ENCODE measurements at places on chromosomes 7 and 10. TPM values are rescaled to one million over a fixed set of nuclear protein-coding genes. Genes with fewer than 3 reads are reported as not detected.
A peak's percentile ranks its signal among the peaks of the same experiment; 100 is the strongest.

The STAM gene
- total RNA-seq, result 47.3 TPM

The PDZD7 gene
- total RNA-seq, result 1.5 TPM

The MMP21 gene
- total RNA-seq, result 0.13 TPM

DNA sequence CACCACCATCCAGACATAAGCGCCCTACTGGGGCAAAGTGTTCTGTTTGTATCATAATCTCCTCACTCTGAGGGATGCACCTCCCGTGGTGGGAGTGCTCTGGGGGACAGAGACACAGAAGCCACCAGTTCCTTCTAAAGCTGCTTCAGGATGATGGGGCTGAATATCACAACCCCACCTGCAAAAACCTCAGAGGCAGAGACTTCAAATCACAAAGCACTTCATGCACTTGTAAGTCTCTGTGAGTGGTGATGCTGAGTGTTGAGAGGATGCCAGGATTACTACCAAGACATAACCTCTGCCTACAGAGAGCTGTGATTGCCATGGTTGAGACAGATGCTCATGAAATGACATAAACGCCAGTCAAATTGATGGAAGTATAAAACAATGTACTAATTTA is 255.5 kb downstream of the CALN1 start:
- no peak for DNase-seq

DNA sequence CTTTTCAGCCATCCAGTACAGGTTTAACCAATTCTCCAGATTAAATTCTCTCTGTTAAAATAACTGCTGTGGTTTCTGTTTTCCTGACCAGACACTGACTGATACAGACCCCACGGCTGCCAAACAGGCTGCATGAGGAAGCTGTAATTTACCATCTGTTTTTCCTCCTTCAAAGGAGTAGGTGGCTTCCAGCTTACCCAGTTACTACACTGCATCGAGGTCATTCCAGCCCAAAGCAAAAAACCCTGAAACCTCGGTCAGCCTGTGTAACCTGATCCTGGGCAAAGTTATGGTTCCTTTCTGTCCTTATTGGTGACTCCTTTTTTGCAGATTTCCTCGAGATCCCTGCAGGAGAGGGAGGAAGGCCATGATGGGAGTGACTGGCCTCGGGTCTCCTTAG is 27.9 kb upstream of the LOXL4 start:
- DNase-seq, result no peak

DNA sequence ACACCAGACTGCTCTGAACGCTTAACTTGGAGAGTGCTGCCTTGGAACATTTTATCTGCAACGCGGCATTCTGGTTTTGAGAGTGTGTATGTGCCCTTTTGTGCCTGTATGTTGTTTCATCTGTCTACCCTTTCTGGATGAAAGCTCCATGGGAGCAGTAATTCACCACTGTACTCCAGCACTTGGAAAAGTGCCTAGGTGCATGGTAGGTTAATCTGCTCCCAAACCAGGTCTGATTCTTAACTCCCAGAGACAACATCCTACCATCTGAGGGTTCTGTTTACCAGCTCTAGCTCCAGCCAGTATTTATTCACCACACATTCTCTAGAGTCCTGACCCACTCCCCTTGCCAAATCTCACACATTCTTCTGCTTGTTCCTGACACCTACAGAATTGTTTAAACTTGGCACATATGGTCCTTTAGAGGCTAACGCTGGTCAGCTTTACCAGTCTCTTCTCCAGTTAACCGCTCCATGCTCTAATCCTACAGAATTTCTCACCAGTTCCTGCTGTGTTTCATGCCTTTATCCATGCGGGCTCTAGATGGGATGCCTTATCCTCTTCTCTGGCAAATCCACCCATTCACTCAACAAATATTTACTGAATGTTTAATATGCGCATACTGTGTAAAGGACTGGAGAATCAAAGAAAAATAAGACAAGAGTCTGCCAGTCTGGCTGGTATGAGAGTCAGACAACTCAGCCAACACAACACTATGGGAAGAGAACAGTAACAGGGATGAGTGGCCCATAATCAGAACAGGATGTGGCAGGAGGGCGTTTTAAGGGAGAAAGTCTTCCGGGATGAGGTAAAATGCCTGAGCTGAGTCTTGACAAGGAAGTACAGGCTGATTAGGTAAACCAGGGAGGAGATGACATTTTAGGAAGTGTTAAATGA is 46.3 kb downstream of the MTPN start:
- no peak for DNase-seq

GRCh38 chr7:29161231-29161630 is 14.9 kb upstream of the CPVL start:
- DNase-seq, result no peak

The ARHGEF5 gene
- 25.4 TPM for total RNA-seq

DNA sequence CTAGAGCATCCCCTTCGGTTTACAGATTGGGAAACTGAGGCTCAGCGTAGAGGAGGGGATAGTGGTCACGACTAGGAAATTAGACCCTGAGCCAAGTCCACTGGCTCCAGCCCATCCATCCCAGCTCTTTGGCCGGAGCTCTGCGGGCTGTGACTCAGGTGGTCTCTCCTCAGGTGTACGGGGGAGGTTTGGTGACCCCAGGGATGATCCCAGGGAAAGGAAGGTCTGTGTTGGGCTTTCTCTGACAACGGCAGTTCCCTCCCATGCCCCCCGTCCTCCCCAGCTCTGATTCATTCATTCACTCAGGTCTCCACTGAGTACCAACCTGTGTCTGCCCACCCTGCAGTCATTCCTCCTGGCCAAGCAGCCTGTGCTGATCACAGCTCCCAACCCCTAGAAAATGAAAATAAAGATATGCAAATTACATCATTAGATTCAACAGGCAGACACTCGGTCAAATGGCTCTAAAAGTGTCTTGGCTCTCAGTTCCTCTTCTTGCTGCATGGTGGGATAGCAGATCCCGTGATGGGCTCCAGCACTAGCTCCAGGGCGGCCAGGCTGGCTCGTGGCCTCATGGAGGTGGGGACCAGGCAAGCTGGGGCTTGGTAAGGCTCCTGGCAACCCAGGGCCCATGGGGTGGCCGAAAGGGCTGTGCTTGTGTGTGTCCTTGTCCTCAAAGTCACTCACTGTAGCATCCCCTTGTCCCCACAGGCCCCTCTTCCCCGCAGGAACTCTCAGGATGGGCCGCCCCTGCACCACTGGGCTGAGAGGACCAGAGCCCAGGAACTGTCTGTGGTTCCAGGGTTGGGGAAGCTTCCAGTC is 37.8 kb downstream of the CLRN3 start:
- peak; percentile 77 for DNase-seq

The TSPAN33 gene
- total RNA-seq, result 1.2 TPM

DNA sequence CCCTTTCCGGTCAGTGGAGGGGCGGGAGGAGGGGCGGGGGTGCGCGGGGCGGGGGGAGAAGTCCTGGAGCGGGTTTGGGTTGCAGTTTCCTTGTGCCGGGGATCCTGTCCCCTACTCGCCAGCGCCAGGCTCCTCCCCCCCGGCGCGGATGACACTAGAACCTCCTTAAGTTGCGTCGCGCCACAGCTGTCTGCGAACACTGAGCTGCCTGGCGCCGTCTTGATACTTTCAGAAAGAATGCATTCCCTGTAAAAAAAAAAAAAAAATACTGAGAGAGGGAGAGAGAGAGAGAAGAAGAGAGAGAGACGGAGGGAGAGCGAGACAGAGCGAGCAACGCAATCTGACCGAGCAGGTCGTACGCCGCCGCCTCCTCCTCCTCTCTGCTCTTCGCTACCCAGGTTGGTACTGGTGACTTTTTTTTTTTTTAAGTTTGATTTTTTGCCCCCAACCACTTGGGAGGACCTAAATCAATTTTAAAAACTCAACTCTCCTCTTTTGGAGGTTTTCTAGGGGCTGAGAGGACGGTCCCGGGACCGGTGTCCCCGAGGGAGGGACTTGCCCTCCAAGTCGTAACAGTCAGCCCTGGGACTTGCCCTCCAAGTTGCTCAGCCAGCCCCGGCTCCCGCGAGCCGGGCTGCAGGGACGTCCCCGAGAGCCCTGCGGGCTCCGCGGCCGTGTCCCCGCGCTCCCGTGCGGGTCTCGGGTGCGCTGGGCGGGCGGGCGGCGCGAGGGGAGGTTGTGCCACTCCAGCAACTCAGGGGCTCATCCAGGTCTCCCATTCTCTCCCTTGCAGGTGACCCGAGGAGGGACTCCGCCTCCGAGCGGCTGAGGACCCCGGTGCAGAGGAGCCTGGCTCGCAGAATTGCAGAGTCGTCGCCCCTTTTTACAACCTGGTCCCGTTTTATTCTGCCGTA is at the start of gene GATA3:
GATA3 (plus strand) TSS at position 195 of the 914 bp plus-strand sequence. CDS start 968 bp downstream, outside the sequence.
- DNase-seq, result peak; percentile 89

GRCh38 chr10:63145782-63146181 is 12.7 kb downstream of the NRBF2 start:
- no peak for DNase-seq

- no peak for DNase-seq
Measured at GRCh38 chr10:84337199-84337598, 8.8 kb downstream of the CCSER2 start.

DNA sequence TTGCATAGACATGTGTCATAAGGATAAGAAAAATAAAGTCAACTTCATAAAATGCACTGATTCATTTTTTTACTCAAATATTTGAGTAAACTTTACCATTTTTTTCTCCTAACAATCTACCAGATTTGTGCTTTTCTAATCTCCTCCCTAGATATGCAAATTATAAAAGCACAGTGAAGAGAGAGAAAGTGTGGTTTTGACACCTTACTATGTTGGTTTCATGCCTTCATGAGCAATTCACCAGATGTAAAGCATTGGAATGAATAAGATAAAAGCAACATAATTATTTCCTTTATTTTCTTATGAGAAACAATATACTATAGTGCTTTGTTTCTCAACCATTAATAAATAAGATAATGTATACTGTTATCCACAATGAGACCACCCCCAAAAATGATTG is 432.5 kb upstream of the PCDH15 start:
- DNase-seq, result no peak

Data from upper lobe of left lung (tissue), 6 donors.